ENCODE measurements at places on chromosomes 4 and X. TPM values are rescaled to one million over a fixed set of nuclear protein-coding genes. Genes with fewer than 3 reads are reported as not detected.

The USP51 gene
- 0.39 TPM for polyA plus RNA-seq

The FDCSP gene
- polyA plus RNA-seq, result not detected

The MTCP1 gene
- polyA plus RNA-seq, result 5.0 TPM

GRCh38 chrX:124086411-124086810, 124.9 kb downstream of the STAG2 start:
- H3K36me3 ChIP-seq, result peaks cover 3% of the 10 kb centered on the region
- no peaks in the 10 kb centered on the region for H3K27me3 ChIP-seq
- no peak for DNase-seq
- no peaks in the 10 kb centered on the region for H3K4me1 ChIP-seq
- H3K4me3 ChIP-seq, result no peak overlapping the region
- H3K27ac ChIP-seq, result no peak overlapping the region

The MRFAP1L1 gene
- polyA plus RNA-seq, result 77.9 TPM

DNA sequence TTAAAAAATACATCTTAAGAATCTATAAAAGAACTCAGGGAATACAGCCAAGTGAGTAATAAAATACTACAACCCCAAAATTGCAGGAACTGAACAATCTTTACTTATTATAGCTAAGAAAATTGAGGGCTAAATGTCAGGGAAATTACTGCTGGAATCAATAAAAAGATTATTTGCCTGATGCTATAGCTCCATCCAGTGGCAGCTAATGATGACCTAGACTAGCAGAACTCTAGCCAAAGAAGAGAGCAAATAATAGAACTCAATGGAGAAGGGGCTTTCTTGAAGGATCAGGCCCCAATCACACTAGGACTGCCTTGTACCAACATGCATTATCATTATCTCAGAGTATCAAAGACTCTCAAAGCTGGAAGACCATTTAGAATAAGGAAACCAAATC, 85.0 kb upstream of the FAM241A start:
- peaks cover 3% of the 10 kb centered on the region for H3K4me1 ChIP-seq
- H3K27me3 ChIP-seq, result no peaks in the 10 kb centered on the region
- H3K27ac ChIP-seq, result no peak overlapping the region
- no peak for DNase-seq
- H3K36me3 ChIP-seq, result no peaks in the 10 kb centered on the region

All from keratinocyte (primary cell).